ENCODE measurements at places on chromosomes 7 and 10.

- DNase-seq, result peak; percentile 38
Observed at GRCh38 chr7:7522421-7522820, 13.3 kb downstream of the COL28A1 start.

DNA sequence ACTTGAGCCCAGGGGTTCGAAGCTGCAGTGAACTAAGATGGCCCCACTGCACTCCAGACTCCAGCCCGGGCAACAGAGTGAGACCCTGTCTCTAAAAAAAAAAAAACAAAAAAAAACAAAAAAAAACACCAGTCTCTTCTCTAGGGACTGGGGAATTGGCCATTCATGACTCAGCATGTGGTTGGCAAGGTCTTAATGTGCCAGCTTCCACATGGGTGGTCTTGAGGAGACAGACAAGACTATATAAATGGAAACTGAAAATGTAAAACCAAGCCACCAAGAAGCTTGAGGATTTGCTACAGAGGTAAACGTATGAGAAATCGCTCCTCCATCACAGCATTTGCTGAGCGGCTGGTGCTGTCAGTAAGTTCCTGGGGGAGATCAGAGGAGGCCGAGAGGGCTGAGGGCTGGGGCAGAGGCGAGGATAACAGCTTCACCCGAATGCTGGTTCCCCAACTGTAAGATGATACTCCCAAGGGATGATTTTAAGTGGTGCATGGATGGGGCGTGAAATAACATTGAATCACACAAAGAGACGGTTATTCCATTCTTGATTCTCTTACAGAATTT is 128.7 kb downstream of the C10orf105 start:
- no peak for DNase-seq

- no peak for DNase-seq
Observed at GRCh38 chr10:5613481-5614154, 52.8 kb downstream of the ASB13 start.

- peak; percentile 29 for DNase-seq
Observed at GRCh38 chr7:155001756-155002410, 1.0 kb downstream of the PAXIP1 start.

- DNase-seq, result no peak
Observed at GRCh38 chr7:146346096-146346495, 229.5 kb downstream of the CNTNAP2 start.

- peak; percentile 61 for DNase-seq
Observed at GRCh38 chr7:127782654-127783559, 130.9 kb downstream of the SND1 start.

- DNase-seq, result no peak
Observed at GRCh38 chr7:157018328-157018996, 8.0 kb upstream of the MNX1 start.

DNA sequence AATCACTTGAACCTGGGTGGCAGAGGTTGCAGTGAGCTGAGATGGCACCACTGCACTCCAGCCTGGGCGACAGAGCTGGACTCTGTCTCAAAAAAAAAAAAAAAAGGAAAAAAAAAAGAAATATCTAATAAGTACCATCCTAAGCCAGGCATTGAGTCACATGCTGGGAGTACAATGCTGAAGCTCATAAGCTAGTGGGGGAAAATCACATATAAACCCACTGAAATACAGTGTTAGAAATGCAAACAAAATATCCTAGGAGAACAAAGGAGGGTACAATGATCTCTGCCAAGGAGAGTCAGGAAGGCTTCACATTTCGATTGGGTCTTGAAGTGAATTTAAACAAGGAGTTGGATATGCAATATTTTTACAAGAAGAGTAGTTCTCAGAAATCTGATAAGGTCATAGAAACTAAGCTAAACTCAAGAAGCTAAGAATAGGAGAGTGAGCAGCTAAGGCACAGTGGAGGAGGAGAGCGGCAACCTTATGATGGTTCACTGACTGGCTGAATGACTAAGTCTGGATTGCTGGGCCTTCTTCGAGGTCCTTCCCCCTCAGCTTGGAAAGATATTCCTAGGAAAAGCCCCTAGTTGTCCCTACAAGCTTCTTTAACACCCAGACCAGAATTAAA is 115.5 kb downstream of the PHTF2 start:
- no peak for DNase-seq

- peak; percentile 29 for DNase-seq
Observed at GRCh38 chr10:10498781-10499180, 518.9 kb upstream of the CELF2 start.

GRCh38 chr7:102155821-102156441 is 130.7 kb upstream of the SH2B2 start:
- DNase-seq, result no peak

- DNase-seq, result no peak
Observed at GRCh38 chr7:34332006-34332405, 326.0 kb upstream of the NPSR1 start.

GRCh38 chr7:94700926-94701554 is 45.1 kb upstream of the SGCE start:
- peak; percentile 56 for DNase-seq

DNA sequence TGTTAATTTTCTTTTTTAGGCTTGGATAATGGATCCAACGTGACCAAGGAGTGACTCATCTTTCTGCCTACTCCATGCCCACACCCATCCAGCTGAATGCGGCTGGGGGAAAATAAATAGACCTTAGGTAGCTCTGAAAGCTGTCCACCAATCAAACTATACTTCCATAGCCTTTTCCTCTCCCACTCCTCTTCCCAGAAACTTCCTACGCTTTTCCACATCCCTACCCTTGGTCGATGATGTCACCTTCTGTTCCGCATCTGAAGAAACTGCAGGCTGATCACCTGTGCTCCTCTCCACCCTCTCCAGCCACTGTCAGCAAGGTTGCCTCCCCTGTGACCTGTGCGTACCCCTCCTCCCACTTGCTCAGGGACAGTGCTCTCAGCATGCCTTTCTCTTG is 359.8 kb upstream of the KLF6 start:
- no peak for DNase-seq

- DNase-seq, result no peak
Observed at GRCh38 chr10:113491967-113492565, 60.8 kb upstream of the HABP2 start.

DNA sequence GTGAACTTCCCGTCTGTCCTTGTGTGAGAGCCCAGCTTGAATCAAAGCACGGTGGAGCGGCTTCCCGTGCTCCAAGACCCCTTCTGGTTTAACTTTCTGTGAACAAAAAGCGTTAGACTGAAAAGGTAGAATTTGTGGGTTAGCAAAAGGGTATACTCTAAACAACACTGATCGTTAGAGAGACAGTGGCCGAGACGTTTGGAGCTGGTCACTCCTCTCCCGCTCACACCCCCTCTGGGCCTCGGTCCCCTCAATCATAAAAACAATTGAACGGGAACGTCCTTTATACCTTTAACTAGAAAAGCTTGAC is 502 bp downstream of the PRKRIP1 start:
- DNase-seq, result no peak

GRCh38 chr7:74526780-74527179 is 73.1 kb downstream of the GTF2IRD1 start:
- no peak for DNase-seq

- no peak for DNase-seq
Observed at GRCh38 chr10:110093722-110094121, 85.9 kb downstream of the ADD3 start.

DNA sequence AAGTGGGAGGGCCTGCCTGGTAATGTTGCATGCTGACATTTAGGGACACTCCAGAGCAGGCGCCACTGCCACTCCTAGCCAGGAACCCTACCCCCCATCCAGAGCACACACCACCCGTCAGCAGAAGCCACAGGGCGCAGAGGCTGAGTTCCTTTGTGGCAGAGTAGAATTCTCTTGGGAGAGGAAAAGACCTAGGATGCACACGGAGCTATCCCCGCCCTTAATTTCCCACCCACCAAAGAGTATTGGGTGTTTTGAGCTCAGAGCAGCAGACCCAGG is 702 bp upstream of the INSYN2A start:
- DNase-seq, result no peak

DNA sequence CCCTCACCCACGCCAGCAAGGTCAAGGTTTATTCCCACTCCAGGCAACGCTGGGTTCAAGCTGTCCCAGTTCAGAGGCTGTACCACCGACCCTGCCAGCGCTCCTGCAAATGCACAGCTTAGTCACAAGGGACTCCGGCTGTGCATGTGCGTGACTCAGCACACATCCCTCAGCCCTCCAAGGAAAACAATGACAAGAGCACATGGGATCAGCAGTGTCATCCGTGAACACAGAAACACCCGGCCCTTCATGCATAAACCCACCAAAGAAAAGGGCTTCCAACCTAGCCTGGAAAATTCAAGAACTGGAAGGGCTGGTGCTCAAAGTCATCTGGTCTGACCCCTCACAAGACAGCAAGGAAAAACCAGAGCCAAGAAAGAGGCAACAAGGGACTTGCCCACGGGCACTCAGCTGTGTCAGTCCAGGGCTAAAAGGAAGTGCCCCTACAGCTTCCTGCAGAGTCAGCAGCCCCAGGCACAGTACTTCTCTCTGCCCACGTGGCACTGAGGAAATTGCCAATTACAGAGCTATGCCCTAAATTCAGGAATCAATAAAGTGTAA is 106.1 kb downstream of the KCNMA1 start:
- DNase-seq, result peak; percentile 94

GRCh38 chr7:42046483-42046882 is 190.5 kb downstream of the GLI3 start:
- DNase-seq, result no peak

GRCh38 chr7:103446049-103446520 is at the start of gene SLC26A5:
Gene SLC26A5, minus strand, starts transcription at chr7:103446207. Its CDS starts 24,693 bp downstream, at chr7:103421514.
- DNase-seq, result no peak

DNA sequence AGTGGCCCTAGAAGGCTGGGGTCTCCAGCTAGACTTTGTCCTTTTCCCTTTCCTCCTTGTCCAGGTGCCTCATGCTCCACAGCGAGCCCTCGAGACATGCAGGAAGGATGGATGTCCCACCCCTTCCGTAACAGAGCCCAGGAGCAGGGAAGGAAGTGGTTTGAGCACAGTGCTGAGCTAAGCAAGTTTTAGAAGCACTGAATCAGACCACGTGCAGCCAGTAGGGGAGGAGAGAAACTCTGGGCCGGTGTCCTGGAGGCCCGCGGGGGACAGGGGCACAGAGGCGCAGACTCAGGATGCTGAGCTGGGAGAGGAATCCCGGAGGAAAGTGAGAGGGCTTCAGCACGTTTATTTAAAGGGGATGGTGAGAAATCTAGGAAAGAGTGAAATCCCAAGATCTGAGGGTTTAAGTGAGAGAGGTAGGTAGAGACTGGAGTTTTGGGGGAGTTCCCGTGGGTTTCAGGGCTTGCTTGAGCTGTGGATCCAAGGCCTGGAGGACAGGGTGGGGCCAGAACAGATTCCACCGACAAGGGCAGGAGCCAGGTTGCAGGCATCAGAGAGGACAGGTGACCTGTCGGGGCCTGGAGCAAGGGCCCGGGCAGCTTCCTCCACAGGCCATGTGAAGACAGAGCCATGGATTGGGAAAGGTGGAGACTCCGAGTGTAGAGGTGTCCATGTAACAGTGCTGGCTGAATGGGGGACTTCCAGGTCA is 4.4 kb upstream of the IRF5 start:
- DNase-seq, result no peak

- no peak for DNase-seq
Observed at GRCh38 chr10:58621379-58622077, 108.9 kb downstream of the BICC1 start.

GRCh38 chr7:149109969-149110368 is 16.2 kb downstream of the ZNF425 start:
- DNase-seq, result no peak

- DNase-seq, result peak; percentile 20
Observed at GRCh38 chr10:70927189-70927943, 39.0 kb upstream of the PCBD1 start.

DNA sequence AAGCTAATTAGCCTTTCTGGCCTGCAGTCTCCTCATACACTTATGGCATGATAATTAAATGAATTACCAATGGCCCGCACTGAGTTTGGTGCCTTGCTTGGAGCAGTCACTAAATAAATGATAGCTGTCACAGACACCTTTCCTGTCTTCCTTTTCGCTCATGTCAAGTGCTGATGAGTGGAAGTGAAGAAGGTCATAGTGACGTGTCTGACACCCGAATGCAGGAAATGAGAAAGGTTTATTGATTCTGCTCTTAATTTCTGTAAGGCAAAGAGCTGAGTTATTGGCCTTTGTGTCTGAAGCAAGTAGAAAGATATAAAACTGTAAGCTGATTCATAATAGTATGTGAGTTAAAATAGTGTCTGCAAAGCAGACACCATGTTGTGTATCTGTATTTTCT is 13.2 kb upstream of the ESYT2 start:
- no peak for DNase-seq

DNA sequence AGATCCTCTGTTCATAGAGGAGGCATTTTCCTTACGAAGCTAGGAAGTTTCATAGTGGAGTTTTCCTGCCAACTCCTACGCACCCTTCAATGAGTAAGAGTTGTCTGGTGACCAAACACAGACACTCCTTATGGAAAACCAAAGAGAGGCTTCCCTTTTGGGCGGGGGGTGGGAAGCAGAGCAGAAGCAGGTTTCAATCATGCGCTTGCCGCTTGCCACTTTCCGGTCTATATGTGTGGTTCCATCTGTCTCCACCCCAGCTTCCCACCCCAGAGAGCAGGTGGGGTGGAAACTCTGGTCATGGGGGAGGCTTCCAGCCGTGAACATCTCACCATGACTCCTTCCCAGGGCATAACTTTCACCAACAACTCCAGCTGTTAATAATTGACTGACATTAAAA is 68.8 kb upstream of the GRB10 start:
- peak; percentile 21 for DNase-seq

- no peak for DNase-seq
Observed at GRCh38 chr10:67127441-67127840, 201.6 kb downstream of the LRRTM3 start.

DNA sequence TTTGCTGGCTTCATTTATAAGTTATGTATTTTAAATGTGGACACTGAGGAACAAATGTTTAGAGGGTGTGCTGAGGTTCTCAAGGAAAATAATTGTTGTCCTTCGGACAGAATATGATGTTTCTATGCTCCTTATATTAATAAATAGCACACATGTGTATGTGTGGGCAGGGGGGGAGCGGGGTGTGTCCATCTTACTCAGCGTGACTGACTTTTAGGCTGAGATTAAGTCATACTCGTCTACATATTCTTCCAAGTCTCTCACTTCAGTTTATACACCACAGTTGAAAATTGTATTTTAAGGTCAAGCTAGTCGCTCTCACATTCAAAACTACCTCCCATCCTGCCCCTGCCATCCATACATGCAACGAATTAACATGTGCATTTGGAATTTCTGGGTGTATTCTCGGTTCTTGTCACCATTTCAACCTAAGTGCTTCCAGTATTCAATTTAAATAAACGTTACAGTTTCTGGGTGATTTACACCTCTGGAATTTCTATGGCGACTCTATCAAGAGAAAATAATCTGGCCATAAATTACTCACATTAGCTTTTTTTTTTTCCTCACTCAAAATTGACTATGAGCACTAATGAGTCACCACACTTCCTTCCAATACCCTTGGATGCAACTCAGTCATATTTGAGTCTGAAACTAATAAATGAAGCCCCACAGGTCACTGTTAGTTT is 3.3 kb downstream of the PCDH15 start:
- DNase-seq, result peak; percentile 1

DNA sequence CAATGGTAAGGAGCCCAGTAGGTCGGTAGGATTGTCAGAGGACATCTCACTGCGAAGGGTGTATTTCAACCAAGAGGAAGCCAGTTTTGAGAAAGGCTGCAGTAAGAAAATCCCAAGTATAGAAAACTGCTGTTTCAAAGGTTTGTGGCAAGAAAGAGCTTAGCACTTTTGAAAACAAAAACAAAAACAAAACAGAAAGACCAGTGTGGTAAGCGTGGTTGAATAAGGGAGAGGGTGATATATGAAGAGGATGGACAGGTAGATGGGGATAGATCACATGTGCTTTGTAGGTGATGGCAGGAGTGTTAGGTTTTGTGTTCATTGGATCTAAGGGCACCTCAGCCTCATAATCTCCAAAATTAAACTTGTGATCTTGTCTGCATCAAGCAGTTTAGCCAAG is 141.6 kb upstream of the WNT16 start:
- DNase-seq, result no peak

Measured in foreskin fibroblast (primary cell).